Hematopoietic multipotent progenitor cell treated with erythropoietin and hydrocortisone succinate and interleukin-3 and kit ligand, for 6 days (in vitro differentiated cells): ENCODE measurements at places on chromosomes 11 and 22.

GRCh38 chr11:31687861-31688260 lies 123.3 kb downstream of the PAX6 start:
- no peak for DNase-seq

- peak; percentile 27 for DNase-seq
These were observed 16.4 kb upstream of the GRAMD1B start for GRCh38 chr11:123413636-123414035.

GRCh38 chr22:27466778-27467438 lies 334.6 kb downstream of the MN1 start:
- DNase-seq = no peak

- no peak for DNase-seq
These were observed 62.0 kb upstream of the PRR5 start for GRCh38 chr22:44639891-44640617.

DNA sequence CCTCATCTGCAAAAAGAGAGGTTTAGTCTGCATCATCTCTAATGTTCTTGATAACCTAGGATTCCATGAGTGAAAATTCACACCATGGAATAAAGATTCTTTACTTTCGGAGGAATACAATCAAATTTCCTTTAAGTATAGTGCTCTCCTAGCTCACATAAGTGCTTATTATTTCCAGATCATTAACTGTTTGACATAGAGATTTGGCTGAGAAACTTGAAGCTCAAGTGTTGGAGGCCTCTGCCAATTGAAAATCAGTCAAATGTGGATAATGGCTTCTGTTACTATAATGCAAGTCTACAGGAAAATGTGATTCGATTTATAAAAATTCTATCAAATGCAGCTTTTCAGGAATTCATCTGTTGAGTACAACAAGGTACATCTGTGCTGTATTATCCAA lies 144.6 kb downstream of the KIF18A start:
- no peak for DNase-seq

DNA sequence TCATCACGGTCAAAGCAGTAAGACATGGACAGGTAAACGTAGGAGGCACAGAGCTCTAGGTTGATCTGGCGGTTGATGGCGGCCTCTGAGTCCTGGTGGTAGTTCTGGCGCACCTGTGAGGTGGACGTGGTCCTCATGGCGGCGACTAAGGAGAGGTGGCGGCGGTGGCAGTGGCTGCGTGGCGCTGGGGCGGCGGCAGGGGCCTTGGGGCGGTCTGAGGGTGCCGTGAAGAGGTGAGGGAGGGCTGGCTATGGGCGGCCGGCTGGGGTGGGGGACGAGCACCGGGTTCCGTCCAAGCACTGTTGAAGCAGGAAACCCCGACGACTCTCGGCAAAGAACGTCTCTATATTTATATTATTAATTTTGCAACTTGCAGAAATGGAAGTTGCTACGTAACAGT lies 85.6 kb downstream of the RSF1 start:
- no peak for DNase-seq

GRCh38 chr11:66188580-66188979 lies 79.9 kb upstream of the RAB1B start:
- DNase-seq = peak; percentile 26

DNA sequence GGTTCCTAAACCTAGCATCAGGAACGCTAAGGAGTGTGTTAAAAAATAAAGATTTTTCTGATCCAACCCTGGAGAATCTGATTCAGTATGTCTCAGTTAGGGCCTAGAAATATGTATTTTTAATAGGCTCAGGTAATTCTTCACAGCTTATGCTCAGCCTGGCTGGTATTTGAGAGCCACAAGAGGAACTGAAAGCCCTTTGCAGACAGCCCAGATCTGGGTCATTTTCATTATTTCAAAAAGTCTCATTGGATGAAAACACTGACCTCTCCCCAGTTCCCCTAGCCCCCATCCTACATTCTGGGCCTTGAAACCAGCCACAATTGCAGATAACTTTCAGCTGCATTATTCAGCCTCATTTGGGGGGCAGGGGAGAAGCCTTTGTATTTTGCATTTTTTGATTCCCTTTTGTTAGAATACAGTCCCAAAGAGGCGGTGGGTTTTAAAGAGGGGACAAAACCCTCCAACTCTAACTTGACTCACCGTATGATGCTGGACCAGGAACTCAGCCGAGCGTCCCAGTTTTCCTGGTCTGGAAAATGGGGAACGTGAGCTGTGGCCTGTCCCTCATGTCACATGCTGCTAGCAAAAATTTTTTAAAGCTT lies 66.0 kb upstream of the LARGE1 start:
- no peak for DNase-seq

GRCh38 chr11:131584785-131585592 lies 214.6 kb downstream of the NTM start:
- DNase-seq = peak; percentile 41

DNA sequence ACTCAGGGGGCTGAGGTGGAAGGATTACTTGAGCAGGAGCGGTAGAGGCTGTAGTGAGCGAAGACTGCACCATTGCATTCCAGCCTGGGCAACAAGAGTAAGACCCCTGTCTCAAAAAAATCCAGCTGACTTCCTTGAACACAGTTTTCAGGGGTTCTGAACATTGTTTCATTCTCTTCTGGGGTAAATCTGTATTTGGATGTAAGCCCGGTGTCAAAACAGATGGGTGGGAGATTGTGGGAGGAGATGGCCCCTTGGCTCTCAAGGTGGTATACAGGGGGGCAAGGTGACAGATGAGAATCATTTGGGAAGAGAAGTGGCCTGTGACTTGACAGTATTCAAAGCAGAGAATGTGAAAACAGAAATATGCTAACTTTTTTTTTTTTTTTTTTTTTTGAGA lies 4.8 kb downstream of the ESAM start:
- DNase-seq = no peak

GRCh38 chr11:68300076-68300830 lies 12.1 kb upstream of the LRP5 start:
- no peak for DNase-seq

GRCh38 chr22:48713272-48714205 lies 1114.1 kb downstream of the BRD1 start:
- no peak for DNase-seq

GRCh38 chr22:24148266-24149197 lies 32.8 kb upstream of the SUSD2 start:
- no peak for DNase-seq

- DNase-seq = peak; percentile 75
These were observed 1.2 kb downstream of the UBE2L6 start for GRCh38 chr11:57566005-57566904.

DNA sequence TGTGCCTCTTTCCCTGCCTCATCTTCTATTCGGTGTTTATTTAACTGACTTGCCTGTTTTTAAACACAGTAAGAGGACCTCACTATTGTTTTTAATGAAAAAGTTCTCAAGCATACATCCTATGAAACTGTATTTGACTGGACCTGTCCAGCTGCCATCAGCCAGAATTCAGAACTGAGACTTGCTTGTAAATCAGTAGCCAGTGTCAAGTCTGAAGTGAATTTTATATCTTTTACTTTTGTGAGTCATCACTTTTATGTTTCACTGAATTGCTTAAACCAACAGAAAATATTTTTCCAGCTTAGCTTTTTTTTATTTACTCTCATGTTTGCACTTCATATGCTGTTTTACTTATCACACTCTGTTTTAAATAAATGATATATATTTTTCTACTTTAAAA lies 88.3 kb downstream of the LUZP2 start:
- no peak for DNase-seq
